Aorta (tissue), 5 donors: ENCODE measurements at places on chromosomes 11 and 22. TPM values are rescaled to one million over a fixed set of nuclear protein-coding genes. Genes with fewer than 3 reads are reported as not detected.
A peak's percentile ranks its signal among the peaks of the same experiment; 100 is the strongest.

- no peak overlapping the region for H3K4me3 ChIP-seq
- H3K27me3 ChIP-seq, result no peaks in the 10 kb centered on the region
- no peaks in the 10 kb centered on the region for H3K36me3 ChIP-seq
- H3K4me1 ChIP-seq, result no peaks in the 10 kb centered on the region
- H3K27ac ChIP-seq, result no peak overlapping the region
These were observed 96.9 kb downstream of the CNTN5 start for GRCh38 chr11:99117603-99118002.

GRCh38 chr11:116130122-116130521 lies 625.9 kb upstream of the CADM1 start:
- no peak overlapping the region for H3K4me3 ChIP-seq
- H3K27me3 ChIP-seq, result no peaks in the 10 kb centered on the region
- no peak for DNase-seq
- no peaks in the 10 kb centered on the region for H3K4me1 ChIP-seq
- no peak overlapping the region for H3K27ac ChIP-seq
- no peaks in the 10 kb centered on the region for H3K36me3 ChIP-seq

GRCh38 chr22:31790240-31790639 lies 36.4 kb downstream of the DEPDC5 start:
- H3K27me3 ChIP-seq, result no peaks in the 10 kb centered on the region
- H3K4me1 ChIP-seq, result no peaks in the 10 kb centered on the region
- H3K36me3 ChIP-seq, result no peaks in the 10 kb centered on the region
- H3K4me3 ChIP-seq, result no peak overlapping the region

DNA sequence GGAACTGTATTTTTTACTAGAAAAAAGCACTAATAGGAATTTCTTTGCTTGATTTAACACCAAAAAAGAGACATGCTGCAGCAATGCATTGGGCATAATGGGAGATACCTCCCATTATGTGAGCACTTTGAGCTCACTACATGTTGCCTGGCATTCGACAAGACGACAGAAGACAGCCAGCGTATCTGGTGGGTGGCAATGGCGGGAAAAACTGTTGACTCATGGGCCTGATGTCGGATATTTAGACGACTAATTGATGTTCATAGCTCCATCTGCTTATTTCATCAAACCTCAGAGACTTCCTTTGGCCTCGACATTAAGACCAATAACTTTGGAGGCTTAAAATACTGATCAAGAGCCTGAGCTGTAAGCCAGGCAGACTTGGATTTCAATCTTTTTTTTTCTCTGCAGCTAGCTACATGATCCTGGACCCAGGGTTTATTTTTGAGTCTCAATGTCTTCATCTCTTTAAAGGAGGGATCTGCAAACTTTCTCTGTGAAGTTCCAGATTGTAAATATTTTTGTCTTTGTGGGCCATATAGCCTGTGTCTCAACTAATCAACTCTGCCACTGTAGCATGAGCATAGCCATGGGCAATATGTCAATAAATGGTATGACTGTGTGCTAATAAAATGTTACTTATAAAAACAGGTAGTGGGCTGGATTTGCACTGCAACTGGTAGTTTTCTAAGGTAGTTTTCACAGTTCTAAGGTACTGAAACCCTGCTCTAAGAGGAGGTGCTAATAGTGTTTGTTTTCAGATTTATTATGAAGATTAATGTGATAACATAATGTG lies 375.1 kb downstream of the METTL15 start:
- H3K4me1 ChIP-seq, result no peaks in the 10 kb centered on the region
- no peak for DNase-seq
- no peak overlapping the region for H3K27ac ChIP-seq
- no peak overlapping the region for H3K4me3 ChIP-seq
- no peaks in the 10 kb centered on the region for H3K36me3 ChIP-seq

DNA sequence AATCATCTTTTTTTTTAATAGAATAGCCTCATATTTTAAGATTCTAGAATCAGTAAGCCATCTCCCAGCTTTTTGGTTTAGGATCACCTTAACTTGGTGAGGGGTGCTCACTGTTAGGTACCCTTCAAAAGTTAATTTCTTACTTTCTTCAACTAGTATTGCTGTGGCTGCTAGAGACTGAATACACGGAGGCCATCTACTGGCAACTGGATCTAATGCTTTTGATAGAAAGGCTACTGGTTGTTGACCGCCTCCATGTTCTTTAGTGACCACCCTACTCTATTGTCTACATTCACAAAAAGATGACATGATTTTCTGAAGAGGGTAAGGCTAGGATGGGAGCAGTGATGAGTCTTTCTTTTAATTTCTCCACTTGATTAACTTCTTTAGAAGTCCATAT lies 16.7 kb upstream of the ALDH3B2 start:
- no peaks in the 10 kb centered on the region for H3K36me3 ChIP-seq
- no peak overlapping the region for H3K4me3 ChIP-seq
- H3K27me3 ChIP-seq, result no peaks in the 10 kb centered on the region
- no peak for DNase-seq
- H3K4me1 ChIP-seq, result no peaks in the 10 kb centered on the region
- no peak overlapping the region for H3K27ac ChIP-seq

- DNase-seq, result no peak
- no peak overlapping the region for H3K27ac ChIP-seq
- no peaks in the 10 kb centered on the region for H3K27me3 ChIP-seq
- H3K4me1 ChIP-seq, result no peaks in the 10 kb centered on the region
- H3K36me3 ChIP-seq, result no peaks in the 10 kb centered on the region
- H3K4me3 ChIP-seq, result no peak overlapping the region
These were observed 620.5 kb upstream of the CCDC179 start for GRCh38 chr11:23480736-23481135.

DNA sequence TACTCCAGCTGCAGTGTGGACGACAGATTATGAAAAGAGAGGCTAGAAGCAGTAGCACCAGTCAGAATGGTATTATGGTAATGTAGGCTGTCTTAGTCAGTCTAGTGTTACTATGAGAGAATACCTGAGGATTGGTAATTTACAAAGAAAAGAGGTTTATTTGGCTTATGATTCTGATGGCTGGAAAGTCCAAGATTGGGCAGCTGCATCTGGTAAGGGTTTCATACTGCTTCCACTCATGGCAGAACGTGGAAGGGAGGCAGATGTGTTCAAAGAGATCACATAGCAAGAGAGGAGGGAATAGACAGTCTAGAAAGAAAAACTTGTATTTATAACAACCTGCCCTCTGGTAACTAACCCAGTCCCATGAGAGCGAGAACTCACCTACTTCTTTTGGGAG lies 77.3 kb upstream of the NAV2 start:
- H3K27ac ChIP-seq, result no peak overlapping the region
- no peaks in the 10 kb centered on the region for H3K36me3 ChIP-seq
- no peak overlapping the region for H3K4me3 ChIP-seq
- DNase-seq, result no peak
- H3K4me1 ChIP-seq, result no peaks in the 10 kb centered on the region
- no peaks in the 10 kb centered on the region for H3K27me3 ChIP-seq

DNA sequence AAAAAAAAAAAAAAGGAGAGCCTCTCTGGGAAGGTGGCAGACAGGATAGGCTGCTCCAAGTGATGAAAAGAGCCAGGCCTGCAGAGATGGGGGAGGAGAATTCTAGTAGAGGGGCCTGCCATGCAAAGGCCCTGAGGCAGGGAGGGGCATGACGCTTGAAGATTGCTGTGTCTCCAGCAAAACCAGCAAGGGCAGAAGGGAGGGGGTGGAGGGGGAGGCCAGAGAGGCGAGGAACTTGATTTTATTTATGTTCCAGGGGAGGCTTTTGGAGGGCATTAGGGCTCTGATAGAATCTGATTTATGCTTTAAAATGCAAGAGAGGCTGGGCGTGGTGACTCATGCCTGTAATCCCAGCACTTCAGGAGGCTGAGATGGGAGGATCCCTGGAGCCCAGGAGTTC lies 16.7 kb upstream of the PACSIN2 start:
- no peaks in the 10 kb centered on the region for H3K27me3 ChIP-seq
- H3K4me3 ChIP-seq, result no peak overlapping the region
- H3K27ac ChIP-seq, result no peak overlapping the region
- H3K4me1 ChIP-seq, result no peaks in the 10 kb centered on the region
- no peak for DNase-seq
- H3K36me3 ChIP-seq, result no peaks in the 10 kb centered on the region

GRCh38 chr11:88337181-88337986 lies at the start of gene CTSC:
CTSC (minus strand) TSS chr11:88337736; CDS start chr11:88337672, 64 bp downstream.
- H3K36me3 ChIP-seq, result no peaks in the 10 kb centered on the region
- H3K4me3 ChIP-seq, result peak within 1 kb of the TSS; percentile 43
- peak; percentile 98 for DNase-seq

- no peak overlapping the region for H3K4me3 ChIP-seq
- H3K27ac ChIP-seq, result no peak overlapping the region
- no peaks in the 10 kb centered on the region for H3K36me3 ChIP-seq
These were observed 102.7 kb downstream of the BRD1 start for GRCh38 chr22:49724893-49725489.

DNA sequence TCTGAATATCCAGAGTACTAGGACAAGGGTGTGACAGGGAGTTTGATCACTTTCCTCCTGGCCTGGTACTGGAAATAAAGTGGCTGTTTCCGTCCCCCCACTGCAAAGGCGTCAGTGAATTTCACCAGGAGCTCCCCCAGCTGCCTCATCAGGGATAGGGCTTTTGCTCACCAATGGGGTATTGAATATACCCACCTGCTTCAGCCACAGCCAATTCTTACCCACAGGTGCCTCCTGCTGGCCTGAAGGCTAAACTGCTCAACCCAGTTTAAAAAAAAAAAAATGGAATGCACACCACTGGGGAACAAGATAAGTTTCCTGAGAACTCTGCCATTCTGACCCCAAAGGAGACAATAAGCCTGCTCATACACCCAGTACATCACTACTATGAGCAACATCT lies 65.3 kb upstream of the MS4A8 start:
- H3K27me3 ChIP-seq, result no peaks in the 10 kb centered on the region
- H3K4me3 ChIP-seq, result no peak overlapping the region
- no peak for DNase-seq
- H3K4me1 ChIP-seq, result no peaks in the 10 kb centered on the region
- no peak overlapping the region for H3K27ac ChIP-seq

DNA sequence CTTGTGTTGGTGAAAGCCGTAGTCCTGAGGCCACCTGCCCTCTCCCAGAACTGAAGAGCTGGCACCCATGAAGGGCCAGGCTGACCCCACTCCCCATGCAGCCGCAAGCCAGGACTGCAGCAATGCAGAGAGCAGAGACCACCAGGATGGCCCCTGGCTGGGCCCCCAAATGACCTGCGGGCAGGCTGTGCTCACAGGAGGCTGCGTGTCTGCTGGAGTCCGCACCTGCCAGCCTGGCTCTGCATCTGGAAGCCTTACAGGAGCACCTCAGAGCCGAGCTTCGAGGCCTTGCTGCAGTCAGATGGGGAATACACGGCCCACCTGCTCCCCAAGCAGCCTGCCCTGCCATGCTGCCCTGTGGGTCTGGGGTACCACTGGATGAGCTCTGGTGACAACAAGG lies 1336.8 kb downstream of the TBC1D22A start:
- no peak for DNase-seq
- H3K4me3 ChIP-seq, result no peak overlapping the region
- H3K36me3 ChIP-seq, result no peaks in the 10 kb centered on the region
- no peaks in the 10 kb centered on the region for H3K4me1 ChIP-seq
- no peaks in the 10 kb centered on the region for H3K27me3 ChIP-seq
- no peak overlapping the region for H3K27ac ChIP-seq

DNA sequence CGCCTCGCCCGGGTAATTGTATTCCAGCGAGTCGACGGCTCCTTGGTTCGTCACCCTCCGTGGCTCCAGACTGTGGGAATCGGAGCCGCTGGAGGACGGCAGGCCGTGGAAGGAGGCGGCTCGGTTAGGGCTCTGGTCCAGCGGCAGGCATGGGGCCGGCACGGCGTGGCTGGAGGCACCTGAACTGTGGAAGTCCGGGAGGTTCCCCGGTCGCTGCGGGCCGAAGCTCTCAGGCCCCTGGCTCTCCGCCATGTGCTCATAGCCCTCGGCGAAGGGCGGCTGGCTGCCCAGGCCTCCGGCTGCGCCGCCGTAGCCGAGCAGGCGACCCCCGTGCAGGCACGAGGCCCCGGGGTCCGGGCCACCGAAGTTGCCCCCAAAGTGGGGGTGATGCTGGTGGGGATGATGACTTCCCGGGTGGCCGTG lies 1.7 kb downstream of the MN1 start:
- H3K4me3 ChIP-seq, result peak overlapping the region; percentile 90
- peak; percentile 62 for DNase-seq
- no peaks in the 10 kb centered on the region for H3K4me1 ChIP-seq
- H3K27me3 ChIP-seq, result no peaks in the 10 kb centered on the region
- peak overlapping the region; percentile 3 for H3K27ac ChIP-seq

GRCh38 chr11:47398011-47398410 lies 10.4 kb upstream of the SLC39A13 start:
- H3K27me3 ChIP-seq, result no peaks in the 10 kb centered on the region
- no peak for DNase-seq
- H3K36me3 ChIP-seq, result no peaks in the 10 kb centered on the region
- H3K4me1 ChIP-seq, result no peaks in the 10 kb centered on the region
- no peak overlapping the region for H3K27ac ChIP-seq
- no peak overlapping the region for H3K4me3 ChIP-seq

GRCh38 chr11:108670451-108670850 lies 5.6 kb downstream of the DDX10 start:
- H3K36me3 ChIP-seq, result no peaks in the 10 kb centered on the region
- no peak overlapping the region for H3K4me3 ChIP-seq
- no peak for DNase-seq

DNA sequence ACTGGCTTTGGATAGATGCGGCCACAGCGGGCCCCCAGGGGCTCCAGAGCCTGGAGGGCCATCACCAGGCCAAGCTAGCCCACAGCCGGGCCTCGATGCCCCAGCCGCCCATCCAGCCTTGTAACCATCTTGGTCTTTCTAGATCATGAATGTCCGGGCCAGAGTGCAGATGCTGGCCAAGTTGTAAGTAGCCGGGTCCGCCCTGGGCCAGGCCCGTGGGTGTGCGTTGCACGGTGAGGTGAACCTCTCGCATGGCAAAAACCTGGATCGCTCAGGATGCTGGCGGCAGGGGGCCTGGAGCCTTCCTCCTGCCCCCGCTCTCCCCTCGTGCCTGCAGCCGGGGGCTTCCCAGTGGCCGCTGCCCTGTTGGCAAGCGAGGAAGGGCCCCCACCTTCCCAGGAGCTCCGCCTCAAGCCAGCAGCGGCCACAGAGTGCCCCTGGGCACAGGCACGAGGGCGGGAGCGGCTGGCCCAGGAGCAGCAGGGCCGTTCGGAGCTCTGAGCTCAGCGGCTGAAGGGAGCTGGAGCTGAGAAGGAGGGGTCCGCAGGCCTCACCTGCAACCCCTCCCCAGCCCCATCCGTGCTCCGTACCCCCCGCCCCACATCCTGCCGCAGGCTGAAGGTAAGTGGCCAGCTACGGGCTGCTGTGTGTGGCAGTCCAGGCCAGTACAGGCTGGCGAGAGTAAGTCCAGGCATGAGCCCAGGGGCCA lies 10.9 kb upstream of the MRPL23 start:
- no peak overlapping the region for H3K27ac ChIP-seq
- no peaks in the 10 kb centered on the region for H3K4me1 ChIP-seq
- H3K4me3 ChIP-seq, result no peak overlapping the region
- H3K36me3 ChIP-seq, result no peaks in the 10 kb centered on the region
- H3K27me3 ChIP-seq, result no peaks in the 10 kb centered on the region

- DNase-seq, result peak; percentile 75
- H3K27ac ChIP-seq, result no peak overlapping the region
- peaks cover 2% of the 10 kb centered on the region for H3K4me1 ChIP-seq
- no peaks in the 10 kb centered on the region for H3K27me3 ChIP-seq
- H3K4me3 ChIP-seq, result no peak overlapping the region
- no peaks in the 10 kb centered on the region for H3K36me3 ChIP-seq
These were observed 136.4 kb downstream of the NECTIN1 start for GRCh38 chr11:119592642-119593041.

BLID gene
- 19.0 TPM for total RNA-seq

AP5B1 gene
- total RNA-seq, result 16.7 TPM

SAA4 gene
- total RNA-seq, result not detected

RAC2 gene
- 16.8 TPM for total RNA-seq

P2RX6 gene
- 0.72 TPM for total RNA-seq

IGSF9B gene
- total RNA-seq, result 59.7 TPM

MS4A13 gene
- total RNA-seq, result not detected

FGF4 gene
- not detected for total RNA-seq

ABCG4 gene
- total RNA-seq, result 0.75 TPM

RPUSD4 gene
- total RNA-seq, result 18.1 TPM

KCNJ1 gene
- total RNA-seq, result 0.19 TPM

POLR3H gene
- 29.2 TPM for total RNA-seq

TIGD3 gene
- total RNA-seq, result not detected

TRIM48 gene
- not detected for total RNA-seq
